Glomerular endothelial cell (primary cell): ENCODE measurements at places on chromosomes 1 and 21. TPM values are rescaled to one million over a fixed set of nuclear protein-coding genes. Genes with fewer than 3 reads are reported as not detected.

Gene KCNE1
- 0.10 and 0.29 TPM in 2 replicates for total RNA-seq

Gene CRP
- not detected in 2 replicates for total RNA-seq

Gene RGS13
- not detected in 2 replicates for total RNA-seq

- no peak for DNase-seq
These were observed 23.9 kb downstream of the CNIH3 start for GRCh38 chr1:224640018-224640417.

GRCh38 chr1:86155051-86155806, 1.3 kb downstream of the COL24A1 start:
- DNase-seq: no peak

GRCh38 chr1:109112056-109112651, 1.8 kb upstream of the ELAPOR1 start:
- no peak for DNase-seq

- DNase-seq: peak; percentile 89
These were observed 2.5 kb upstream of the BCL10 start for GRCh38 chr1:85278853-85279314.

DNA sequence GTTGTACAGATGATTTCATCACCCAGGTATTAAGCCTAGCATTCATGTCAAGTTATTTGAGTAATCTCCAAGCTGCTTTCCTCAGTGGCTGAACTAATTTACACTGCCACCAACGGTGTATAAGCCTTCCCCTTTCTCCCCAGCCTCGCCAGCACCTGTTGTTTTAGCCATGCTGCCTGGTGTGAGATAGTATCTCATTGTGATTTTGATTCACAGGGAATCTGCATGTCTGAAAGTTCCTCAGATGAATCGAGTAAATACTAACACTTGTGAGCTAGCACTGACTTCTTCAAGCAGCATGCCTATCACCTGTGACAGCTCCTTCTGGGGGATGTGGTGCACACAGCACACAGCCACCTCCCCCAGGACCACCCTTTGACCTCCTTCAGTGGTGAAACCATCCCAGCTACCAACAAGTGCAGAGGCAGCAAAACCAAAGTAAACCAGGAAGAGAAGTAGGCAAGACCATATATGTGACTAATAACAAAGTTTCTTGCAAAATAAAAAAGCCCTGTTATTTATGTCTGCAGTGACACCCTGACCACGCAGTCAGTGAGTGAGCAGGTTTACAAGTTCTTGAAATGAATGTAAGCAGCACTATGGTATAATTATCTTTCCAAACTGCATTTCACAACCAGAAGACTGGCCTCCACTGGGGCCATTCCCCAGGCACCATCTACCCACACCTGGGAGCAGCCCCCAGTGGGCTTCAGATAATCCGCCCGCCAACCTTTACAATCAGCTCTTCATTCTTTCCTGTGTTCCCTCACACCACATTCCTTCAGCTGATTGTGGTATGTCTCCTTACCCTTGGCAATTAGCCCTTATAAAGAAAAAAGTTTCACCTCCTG, 173.8 kb downstream of the ETS2 start:
- no peak for DNase-seq

DNA sequence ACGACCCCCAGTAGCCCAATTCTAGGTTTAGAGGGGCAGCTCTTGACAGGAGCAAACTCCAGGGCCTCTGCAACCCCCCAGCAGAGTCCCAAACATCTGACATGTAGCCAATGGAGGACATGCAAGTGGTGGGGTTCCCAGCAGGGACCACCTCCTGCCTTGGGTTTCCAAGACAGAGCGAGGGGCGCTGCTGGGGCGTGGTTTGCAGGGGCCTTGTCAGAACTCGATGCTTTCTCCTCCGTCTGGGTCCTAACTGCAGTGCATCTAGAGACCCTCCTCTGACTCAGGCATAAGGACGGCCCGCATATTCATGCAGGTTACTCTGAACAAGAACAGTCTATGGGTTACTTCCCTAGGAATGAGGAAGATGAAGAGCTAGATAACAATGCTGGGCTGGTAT, 17.2 kb downstream of the EPHX1 start:
- DNase-seq: no peak

GRCh38 chr1:227728892-227729143, 6.3 kb downstream of the JMJD4 start:
- no peak for DNase-seq

GRCh38 chr21:29018540-29018939, 609 bp downstream of the RWDD2B start:
- DNase-seq: no peak

DNA sequence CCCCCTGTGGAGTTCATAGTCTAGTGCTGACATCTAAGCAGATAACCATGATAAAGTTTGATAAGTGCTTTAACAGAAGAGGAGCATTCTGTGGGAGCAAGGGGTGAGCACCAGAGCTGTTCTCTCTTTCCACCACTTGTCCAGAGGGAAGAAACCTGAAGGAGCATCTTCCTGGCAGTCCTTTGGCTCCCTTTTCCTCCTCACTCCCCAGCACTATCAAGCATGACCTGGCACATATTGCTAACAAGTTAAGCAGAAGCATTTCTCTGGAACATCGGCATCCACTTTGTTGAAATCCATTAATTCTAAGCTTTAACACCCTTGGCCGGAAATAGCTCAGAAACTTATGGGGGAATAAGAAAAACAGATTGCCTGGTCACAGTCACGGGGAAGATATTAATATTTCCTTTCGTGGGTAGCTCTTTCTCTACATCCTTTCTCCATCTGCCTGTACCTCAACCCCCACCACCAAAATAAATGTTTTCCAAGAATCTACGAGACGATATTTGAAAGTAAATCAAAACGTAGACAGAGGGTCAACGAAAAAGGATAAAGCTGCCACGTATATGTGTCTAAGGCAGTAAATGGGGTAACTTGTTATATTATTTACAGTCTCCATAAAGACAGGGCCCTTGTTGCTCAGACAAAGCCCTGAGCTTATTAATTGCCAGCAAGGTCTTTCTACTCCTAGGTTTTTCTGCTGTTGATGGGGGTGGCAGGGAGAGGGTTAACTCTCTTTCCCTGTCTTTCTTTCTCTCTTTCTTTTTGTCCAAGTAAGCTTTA, 351.4 kb downstream of the NUF2 start:
- no peak for DNase-seq
